ENCODE measurements at places on chromosomes 6 and 20.

DNA sequence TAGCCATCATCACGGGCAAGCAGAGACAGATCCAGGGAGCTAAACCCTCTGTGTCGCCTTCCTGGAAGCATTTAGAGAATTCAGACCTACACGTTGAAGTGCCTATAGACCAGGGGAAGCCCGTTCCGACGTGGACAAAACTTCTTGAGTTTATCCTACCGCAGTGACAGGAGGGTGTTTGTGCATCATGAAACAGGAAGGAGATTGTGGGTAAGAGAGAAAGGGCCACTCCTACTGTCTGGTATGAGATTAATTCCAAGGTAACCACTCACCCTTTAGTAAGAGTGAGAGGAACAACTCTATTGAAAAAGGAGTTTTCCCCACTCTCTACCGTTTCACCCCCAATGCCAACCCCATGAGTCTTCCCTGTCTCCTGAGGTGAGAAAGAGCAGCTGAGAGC, 133.7 kb downstream of the TFAP2C start:
- DNase-seq = no peak

DNA sequence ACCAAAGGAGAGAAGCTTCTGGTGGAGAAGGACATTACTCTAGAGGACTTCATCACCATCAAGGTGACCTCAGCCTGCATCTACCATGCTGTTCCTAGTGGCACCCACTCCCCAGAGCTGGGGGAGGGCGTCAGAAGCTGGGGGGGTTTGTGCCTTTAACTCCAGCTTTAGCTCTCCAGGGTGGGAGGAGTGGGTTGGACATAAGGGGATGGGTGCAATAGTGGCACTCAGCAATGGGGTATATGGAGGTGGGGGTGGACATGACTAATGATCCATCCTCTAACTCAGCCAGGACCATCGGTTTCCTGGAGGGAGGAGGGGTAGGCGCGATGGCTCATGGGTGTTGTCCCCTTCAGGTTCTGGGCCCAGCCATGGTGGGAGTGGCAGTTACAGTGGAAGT, 40.1 kb downstream of the SNRPB start:
- DNase-seq = no peak

GRCh38 chr20:40868551-40869217, 159.9 kb upstream of the TOP1 start:
- no peak for DNase-seq

GRCh38 chr6:47446669-47447330, 30.8 kb upstream of the CD2AP start:
- DNase-seq = no peak

- DNase-seq = no peak
Observed at GRCh38 chr6:102501615-102502014, 1108.1 kb downstream of the GRIK2 start.

DNA sequence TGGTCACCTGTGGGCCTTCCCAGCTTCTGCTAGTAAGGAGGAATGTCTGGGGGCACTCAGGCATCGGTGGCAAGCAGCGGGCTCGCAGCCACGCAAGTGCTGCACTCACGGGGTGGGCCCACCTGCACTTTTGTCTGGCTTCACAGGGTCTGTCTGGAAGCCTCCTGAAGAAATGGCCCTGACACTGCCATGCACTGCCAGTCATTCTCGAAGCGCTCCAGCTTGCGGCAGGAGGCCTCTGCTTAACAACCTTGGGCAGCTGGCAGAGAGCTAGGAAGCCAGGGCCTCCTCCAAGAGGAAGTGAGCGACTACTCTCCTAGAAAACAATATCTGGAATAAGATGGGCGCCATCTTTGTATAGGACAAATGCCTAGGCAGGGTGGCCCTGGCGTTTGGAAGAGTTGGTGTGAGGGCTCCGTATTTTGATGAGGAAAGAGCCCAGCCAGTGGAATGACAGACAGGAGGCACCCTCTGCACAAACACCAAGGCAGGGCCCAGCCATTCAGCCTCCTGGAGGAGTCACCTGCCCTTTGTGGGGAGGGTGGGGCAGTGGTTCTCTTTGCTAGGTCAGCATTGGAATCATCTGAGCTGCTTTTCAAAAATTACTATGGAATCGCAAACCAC, 113.9 kb downstream of the SYNDIG1 start:
- no peak for DNase-seq
